Fibroblast of skin of abdomen (primary cell): ENCODE measurements at places on chromosomes 6 and 20.
A peak's percentile ranks its signal among the peaks of the same experiment; 100 is the strongest.

DNA sequence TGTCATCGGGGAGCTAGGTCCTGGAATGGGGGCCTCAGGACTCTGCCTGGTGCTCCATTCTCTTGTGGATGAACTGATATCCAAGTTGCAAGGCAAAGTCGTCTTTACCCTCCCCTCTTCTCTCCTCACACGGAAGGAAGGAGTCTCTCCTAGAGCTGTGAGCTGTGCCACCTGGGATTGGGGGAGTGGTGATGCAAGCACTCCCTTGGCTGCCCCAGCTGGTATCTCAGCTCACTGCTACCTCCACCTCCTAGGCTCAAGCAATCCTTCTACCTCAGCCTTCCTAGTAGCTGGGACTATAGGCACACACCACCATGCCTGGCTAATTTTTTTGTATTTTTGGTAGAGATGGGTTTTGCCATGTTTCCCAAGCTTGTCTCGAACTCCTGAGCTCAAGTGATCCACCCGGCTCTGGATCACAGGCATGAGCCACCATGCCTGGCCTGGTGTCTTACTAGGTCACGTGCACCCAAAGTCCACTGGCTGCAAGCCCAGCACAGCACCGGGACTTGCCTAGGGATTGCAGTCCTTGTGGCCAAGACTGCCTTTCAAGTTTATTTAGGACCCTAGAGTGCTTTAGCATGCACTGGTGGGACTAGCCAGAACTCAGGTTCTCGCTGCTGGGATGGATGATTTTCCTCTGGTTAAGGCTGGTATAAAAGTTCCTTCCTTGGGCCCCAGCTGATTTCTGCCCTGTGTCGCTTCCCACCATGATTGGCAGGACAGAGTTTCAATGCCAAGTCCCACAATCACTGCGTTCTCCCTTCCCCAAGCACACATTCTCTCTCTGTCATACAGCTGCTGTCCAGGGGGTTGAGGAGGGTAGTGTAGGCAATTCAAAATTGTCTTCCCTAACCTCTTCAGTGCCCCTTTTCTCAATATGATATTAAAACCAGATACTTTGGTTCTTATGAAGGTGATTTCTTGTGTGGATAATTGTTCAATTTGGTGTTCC lies 33.5 kb downstream of the SMAP1 start:
- no peak for DNase-seq

GRCh38 chr6:130908188-130908587 lies 81.0 kb downstream of the SMLR1 start:
- peak; percentile 15 for DNase-seq

DNA sequence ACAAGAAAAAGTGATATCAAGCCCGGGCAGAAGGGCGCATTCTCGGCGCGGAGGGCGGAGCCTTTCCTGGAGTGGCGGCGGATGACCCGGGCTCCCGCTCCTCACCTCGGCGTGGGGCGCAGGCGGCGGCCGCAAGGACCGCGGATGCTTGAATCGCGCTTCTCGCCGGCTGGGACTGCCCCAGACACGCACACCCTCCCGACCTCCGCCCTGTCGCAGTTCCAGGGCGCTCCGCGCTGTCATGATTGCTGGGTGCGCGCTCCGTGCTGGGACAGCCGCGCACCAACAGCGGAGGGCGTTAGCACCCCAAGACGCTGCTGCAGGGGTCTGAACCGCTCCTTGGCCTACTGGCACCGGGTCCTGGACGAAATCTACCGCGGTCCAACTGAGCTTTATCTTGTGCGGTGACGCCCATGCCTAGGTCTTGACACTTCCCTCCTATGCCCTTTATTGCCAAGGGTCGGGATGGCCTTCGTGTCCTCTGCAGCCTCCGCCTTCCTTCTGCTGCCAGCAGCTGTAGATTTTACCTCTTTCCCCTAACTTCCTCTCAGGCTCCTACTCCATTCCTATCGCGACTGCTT lies 43.3 kb downstream of the IRAK1BP1 start:
- peak; percentile 13 for DNase-seq

DNA sequence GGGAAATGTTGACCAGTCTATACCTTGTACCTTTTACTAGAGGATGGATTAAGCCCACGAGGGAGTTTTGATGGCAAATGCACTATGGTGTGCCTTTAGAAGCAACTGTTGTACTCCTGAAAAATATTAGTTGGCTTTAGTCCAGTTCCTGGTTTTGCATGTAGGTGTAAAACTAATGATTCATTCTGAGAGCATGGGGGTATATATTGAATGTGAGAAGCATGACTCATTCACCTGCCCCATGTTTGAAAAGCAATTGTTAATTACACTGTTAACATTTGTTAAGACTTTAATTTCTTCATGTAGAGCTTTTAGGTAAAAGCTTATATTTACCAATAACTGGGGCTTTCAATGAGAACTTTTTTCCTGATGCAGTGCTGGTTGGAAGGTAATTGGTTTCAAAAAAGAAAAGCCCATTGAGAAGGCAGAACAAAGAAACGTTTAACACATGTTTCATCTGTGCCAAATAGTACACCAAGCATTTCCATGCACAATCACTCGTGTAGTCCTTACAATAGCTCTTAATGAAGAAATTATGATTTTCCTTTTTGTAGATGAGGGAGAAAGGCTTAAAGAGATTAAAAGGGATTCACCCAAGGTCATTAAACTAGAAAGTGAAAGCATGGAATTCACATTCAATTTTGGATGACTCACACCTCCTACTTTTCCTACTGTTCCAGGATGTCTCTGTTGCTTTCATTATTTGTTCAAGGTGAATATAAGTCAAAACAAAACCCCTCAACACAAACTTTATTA lies 134.1 kb downstream of the CCDC170 start:
- DNase-seq: no peak

GRCh38 chr6:169826697-169827096 lies 75.3 kb downstream of the ERMARD start:
- no peak for DNase-seq

DNA sequence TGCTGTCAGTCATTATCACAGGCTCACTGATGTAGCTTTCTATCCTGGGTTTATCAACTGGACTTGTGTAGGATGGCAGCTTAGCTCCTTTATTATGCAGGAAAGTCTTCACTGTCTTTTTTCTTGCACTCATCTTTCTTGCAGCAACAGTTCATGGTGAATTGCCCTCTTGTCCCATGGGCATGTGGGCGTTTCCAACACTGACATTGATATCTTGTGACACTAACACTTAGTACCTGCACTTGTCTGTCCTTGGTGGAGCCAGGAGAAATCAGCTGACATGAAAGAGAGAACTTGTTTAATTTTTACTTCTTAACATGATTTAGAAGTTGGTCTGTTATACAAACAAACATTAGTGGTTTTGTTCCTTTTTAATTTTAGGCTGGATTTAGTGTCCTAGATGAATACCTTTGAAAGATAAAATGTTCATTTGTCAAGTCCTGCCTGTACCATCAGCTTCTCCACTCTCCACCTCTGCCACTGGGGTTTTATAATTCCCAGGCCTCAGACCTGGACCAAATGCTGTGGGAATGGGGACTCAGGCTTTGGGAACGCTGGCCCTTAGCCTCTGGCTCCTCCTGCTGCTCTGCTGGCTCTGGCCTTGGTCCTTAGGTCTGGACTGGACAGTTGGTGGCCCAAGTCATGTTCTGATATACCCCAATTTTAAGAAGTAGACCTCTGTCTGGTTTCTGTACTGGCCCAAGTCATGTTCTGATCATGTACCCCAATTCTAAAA lies 161.0 kb upstream of the LAMP5 start:
- no peak for DNase-seq

GRCh38 chr20:53914091-53914780 lies 156.2 kb downstream of the BCAS1 start:
- DNase-seq: peak; percentile 77

DNA sequence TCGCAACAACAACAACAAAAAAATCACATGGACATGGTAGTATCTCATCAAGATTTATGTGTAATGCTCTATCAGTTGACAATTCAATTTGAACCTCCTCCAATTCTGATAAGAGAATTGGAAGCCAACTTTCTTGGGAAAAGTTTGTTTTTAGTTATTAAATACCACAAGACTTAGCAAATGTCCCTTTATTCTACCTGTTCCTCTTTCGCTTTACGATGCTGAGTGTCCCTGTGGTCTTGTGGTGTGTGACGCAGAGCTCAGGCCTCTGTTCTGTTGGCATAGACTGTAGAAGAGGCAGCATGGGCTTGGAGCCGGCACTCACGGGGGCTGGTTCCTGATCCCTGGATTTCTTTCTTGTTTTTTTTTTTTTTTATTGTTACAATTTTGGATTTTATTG lies 76.7 kb downstream of the PSMB1 start:
- no peak for DNase-seq

GRCh38 chr20:57451795-57452661 lies 60.8 kb downstream of the RBM38 start:
- DNase-seq: no peak

DNA sequence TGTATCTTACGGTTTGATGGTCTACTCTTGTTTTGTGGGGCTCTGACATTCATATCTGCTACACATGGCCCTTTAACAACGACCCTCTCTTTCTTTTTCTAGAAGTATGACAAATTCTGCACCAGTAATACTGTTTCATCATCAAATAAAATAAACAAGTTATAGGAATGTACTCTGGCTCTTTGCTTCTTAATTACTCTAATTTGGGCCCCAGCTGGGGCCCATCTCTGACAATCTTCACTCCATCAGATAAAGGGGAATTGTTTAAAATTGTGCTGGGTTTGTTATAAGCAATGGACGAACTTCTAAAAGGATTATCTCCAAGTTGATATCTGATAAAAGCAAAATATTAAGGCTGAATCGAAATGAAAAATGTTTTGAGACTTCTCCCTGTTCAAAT lies 343.6 kb upstream of the JAG1 start:
- no peak for DNase-seq

DNA sequence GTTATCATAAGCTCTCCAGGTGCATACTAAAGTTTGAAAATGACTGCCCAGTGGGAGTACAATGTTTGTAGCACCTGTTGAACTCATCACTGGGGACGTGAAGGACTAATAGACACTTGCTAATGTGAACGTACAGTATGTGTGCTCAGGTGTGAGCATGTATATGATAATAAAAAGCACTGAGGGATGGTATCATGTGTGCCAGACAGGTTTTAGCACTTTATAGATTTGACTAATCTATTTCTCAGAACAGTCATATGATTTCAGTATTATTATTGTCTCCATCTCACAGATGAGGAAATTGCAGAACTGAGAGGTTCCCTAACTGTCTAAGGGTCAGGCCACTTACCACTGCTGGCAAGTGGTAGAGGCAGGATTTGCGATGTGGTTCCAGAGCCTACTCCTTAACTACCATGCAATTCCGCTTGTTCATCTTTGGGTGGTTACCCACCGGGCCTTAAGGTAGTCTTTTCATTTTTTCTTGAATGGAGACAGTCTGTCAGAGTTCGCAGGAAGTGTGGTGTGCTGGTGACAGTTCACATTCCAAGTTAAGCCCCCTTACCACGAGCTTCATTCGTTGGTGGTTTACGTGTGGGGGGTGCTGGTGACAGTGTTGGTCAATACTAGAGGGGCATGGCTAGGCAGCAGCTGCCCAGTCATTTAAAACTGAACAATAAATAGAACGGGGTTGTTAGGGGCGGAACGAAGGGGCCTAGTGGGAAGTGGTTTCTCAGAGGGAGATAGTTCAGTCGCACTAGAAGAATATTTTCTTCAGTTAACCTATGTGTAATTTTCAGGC lies 46.8 kb downstream of the RREB1 start:
- DNase-seq: no peak

DNA sequence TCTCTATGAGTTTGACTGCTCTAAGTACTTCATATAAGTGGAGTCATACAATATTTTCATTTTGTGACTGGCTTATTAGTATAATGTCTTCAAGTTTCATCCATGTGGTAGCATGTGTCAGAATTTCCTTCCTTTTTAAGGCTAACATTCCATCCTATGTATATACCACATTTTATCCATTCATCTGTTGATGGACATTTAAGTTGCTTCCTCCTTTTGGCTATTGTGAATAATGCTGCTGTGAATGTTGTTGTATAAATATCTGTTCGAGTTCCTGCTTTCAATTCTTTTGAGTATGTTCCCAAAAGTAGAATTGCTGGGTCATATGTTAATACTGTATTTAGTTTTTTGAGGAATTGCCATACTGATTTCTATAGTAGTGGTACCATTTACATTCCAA lies 79.5 kb downstream of the PTPRA start:
- DNase-seq: no peak

DNA sequence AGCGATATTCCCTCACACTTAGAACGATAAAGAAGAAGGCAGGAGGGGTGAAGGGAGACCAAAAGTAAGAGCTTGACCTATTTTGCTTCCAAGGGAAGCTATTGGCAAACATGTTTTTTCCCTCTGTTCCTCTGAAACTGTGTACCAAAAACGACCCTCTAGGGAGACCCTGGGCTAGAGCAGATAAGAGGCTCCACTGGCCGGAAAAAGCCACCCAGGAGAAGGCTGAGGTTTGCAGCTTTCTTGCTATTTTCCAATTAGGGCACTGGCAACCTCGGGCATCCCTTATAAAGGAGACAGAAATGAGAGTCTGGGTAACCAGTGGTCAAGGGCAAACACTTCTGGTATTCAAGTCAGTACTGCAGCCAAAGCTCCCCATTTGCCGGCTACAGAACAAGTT lies 168.0 kb downstream of the KIF16B start:
- no peak for DNase-seq

- DNase-seq: no peak
Observed at GRCh38 chr6:9783567-9783966, 631.3 kb downstream of the TFAP2A start.

DNA sequence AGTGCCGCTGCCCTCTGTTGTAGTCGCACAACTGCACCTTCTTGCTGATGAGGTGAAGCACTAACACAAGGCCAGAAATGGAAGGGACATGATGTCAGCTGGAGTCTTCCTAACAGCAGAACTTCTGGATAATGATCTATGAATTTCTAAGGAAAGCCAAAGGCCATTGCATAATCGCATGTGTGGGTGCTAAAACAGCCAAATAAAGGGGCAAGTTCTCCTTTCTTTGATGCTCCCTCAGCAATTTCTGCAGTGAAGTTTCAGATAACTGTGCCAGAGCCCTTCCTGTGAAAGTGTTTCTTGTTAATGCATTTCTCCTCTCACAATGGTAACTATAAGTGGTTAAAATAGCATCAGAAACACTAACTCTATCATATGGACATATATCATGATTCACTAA lies 8.0 kb upstream of the F13A1 start:
- DNase-seq: no peak

GRCh38 chr6:75145211-75145610 lies 60.6 kb downstream of the COL12A1 start:
- no peak for DNase-seq

- DNase-seq: no peak
Observed at GRCh38 chr6:85752602-85753001, 109.9 kb upstream of the SYNCRIP start.

DNA sequence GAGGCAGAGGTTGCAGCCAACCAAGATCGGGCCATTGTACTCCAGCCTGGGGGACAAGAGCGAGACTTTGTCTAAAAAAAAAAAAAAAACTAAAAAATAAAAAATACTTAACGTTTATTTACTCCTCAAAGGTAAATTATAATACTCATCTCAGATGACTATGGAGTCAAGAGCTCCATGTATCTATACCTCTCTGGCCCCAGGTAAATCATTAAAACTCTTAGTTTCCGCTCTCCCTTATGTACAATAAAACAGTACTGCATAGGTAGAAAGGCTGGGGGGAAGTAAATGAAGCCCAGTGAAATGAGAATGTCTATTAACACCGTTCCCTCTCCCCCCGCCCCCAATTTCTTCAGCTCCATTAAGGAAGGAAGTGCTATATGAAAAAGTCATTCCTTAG lies 1.2 kb downstream of the SRSF12 start:
- DNase-seq: no peak

GRCh38 chr20:4062721-4063606 lies 47.6 kb upstream of the RNF24 start:
- DNase-seq: peak; percentile 71
